Right ventricle myocardium inferior (tissue), 1 donor: ENCODE measurements at places on chromosomes 1 and 21.

DNA sequence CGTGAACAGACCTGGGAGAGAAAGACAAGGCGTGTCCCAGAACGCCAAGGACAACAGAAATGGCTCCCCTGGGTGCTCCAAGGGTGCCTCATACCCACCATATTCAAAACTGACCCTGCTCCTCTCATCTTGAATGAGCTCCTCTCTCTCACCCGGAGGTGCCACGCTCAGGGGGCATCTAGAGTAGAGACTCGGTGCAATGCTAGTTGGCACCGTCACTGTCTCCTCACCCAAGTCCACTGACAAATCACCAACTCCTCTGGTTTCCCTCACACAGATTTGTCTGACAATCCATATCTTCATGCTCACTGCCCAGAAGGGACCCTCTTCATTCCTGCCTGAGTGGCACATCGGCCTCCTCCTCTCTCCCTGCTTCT is 5.0 kb downstream of the TMEM125 start:
- no peak for DNase-seq

DNA sequence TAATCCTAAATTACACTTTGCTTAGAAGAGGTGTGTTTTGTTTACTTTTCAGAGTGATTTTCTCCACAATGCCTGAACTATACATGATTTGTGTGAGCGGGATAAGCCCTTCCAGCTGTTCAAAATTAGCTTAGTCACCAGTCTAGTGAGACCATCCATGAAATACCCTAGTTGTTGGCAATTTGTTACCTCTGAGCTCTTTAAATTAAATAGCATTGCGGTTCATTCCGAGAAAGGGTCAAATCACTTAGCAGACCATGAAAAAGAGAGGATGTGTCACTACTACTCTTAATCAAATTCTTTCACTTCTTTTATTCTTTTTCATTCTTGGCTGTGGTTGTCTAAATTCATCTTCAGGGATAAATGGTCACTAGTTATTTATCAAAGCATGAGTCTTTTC is 11.9 kb upstream of the VAV3 start:
- DNase-seq: no peak

- DNase-seq: no peak
These were observed 19.1 kb downstream of the KCNQ4 start for GRCh38 chr1:40802742-40803113.

DNA sequence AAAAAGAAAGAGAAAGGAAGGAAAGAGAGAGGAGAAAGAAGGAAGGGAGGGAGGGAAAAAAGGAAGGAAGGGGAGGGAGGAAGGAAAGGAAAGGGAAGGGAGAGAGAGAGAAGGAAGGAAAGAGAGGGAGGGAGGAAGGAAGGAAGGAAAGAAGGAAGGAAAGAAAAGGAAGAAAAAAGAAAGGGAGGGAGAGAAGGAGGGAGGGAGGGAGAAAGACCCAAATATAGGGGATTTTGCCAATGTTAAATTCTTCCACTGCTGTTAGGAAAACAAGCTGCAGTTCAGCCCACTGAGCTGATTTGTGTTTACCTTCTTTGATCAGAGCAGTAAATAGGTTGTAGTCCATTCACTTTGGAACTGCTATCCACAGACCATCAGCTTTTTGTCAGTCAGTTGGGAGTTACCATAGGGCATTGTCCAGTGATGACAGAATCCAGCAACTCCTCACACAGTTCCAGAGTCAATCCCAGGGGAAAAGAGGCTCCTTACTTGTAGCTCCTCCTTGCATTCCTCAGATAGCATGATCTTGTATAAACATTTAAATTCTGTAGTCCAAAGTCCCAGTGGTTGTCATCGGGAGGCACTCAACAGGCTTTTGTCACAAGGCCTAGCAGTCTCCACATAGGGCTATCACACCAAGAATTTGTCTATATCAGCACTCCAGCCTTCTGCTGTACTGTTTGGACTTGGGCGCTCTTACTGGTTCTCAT is 13.5 kb upstream of the PPP1R8 start:
- DNase-seq: no peak

GRCh38 chr1:162200096-162200847 is 130.8 kb downstream of the NOS1AP start:
- DNase-seq: no peak

GRCh38 chr1:30277911-30278310 is 445.5 kb downstream of the MATN1 start:
- DNase-seq: no peak

- no peak for DNase-seq
These were observed 280.3 kb upstream of the FMN2 start for GRCh38 chr1:239811211-239811885.

DNA sequence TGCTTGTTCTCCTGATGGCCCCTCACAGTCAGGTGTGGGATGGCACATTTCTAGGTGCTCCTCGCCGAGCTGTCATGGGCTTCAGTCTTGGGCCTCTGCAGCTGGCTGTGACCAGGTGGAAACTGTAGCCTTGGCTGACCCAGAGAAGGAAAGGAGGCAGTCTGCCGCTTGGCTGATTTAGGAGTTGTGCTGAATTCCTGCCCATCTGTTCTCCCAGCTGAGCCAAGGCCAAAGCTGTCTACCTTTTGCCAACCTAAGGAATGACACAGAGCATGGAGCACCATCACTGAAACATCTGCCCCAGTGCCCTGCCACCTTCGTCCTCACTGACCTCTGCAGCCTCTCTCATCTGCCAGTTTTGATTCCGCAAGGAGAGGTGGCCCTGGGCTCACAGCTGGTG is 27.9 kb downstream of the UTP25 start:
- DNase-seq: no peak

DNA sequence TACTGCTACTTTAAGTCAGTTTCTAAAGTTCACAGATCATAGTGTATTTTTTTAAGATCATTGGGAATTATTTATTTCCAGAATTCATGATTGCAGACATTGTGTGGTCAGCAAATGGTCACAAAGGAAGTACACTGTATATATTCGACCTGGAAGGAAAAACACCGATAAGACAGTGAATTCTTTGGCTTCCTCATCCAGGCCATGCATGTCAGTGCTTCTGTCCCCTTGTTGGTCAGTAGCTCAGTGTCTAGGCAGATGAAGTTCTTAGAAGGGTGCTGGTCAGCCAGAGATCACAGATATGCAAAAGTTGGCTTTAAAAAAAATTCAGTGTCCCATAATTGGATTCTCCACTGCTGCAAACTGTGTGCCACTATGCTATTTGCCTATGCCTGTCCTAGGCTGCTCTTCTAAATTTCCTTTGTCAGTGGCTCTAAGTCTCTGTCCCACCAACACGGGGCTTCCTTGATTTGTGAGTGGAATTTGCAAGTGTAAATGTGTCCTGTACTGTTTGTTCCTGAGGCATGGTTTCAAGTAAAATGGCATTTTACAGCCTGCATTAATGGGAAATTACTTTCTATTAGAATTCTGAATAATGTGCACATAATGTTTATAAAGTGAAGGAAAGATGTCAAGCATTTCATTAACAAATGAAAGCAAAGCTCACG is 12.0 kb upstream of the VAMP4 start:
- DNase-seq: no peak
